A549 treated with RU486 at 1 μM for 4 hours (cell line): ENCODE measurements at places on chromosomes 16 and 17. TPM values are rescaled to one million over a fixed set of nuclear protein-coding genes. Genes with fewer than 3 reads are reported as not detected.

Gene GSG1L2
- not detected in 5 replicates for total RNA-seq

Gene CCDC154
- 0.13 to 0.49 TPM (median 0.41 TPM) in 5 replicates for total RNA-seq

Gene VAT1
- 208 to 241 TPM (median 225 TPM) in 5 replicates for total RNA-seq

Gene OR3A2
- total RNA-seq = not detected in 5 replicates

Gene GPRC5C
- 55.3 to 80.4 TPM (median 72.7 TPM) in 5 replicates for total RNA-seq

Gene CACNG4
- total RNA-seq = 9.1 to 13.0 TPM (median 10.5 TPM) in 5 replicates

Gene TLCD3B
- 0.21 to 0.48 TPM (median 0.47 TPM) in 4 of 5 replicates, not detected in the other for total RNA-seq

Gene PDIA2
- total RNA-seq = 0.13 to 0.64 TPM (median 0.31 TPM) in 4 of 5 replicates, not detected in the other

Gene RNF166
- 11.2 to 21.8 TPM (median 17.7 TPM) in 5 replicates for total RNA-seq

Gene HCFC1R1
- total RNA-seq = 216 to 280 TPM (median 222 TPM) in 5 replicates

Gene TPSAB1
- total RNA-seq = 0.21 TPM in 1 of 5 replicates, not detected in the others

Gene TP53TG3
- total RNA-seq = 0.42 to 0.82 TPM (median 0.45 TPM) in 3 of 5 replicates, not detected in the others

Gene LMF1
- 8.0 to 11.2 TPM (median 8.8 TPM) in 5 replicates for total RNA-seq

Gene SEC14L1
- total RNA-seq = 34.2 to 51.1 TPM (median 42.9 TPM) in 5 replicates

Gene C16orf89
- total RNA-seq = not detected in 5 replicates

Gene RGS11
- 2.7 to 5.9 TPM (median 4.2 TPM) in 5 replicates for total RNA-seq

Gene CCL3
- not detected in 5 replicates for total RNA-seq

Gene NPIPA5
- 0.51 to 6.0 TPM (median 1.3 TPM) in 4 of 5 replicates, not detected in the other for total RNA-seq

Gene CDRT15L2
- total RNA-seq = not detected in 5 replicates

Gene NUDT7
- total RNA-seq = 3.7 to 7.8 TPM (median 6.0 TPM) in 5 replicates

Gene SMIM36
- not detected in 5 replicates for total RNA-seq

Gene TAT
- 0.03 to 0.06 TPM in 2 of 5 replicates, not detected in the others for total RNA-seq

Gene ENPP7
- total RNA-seq = not detected in 5 replicates

Gene SLC35G6
- not detected in 5 replicates for total RNA-seq

Gene NAGS
- total RNA-seq = 0.72 to 1.3 TPM (median 1.1 TPM) in 5 replicates

Gene PYDC1
- not detected in 5 replicates for total RNA-seq

Gene ATP2A1
- 1.6 to 4.1 TPM (median 2.7 TPM) in 5 replicates for total RNA-seq

Gene APRT
- 284 to 410 TPM (median 397 TPM) in 5 replicates for total RNA-seq

Gene EZH1
- 7.2 to 13.2 TPM (median 10.2 TPM) in 5 replicates for total RNA-seq

Gene OTOP2
- total RNA-seq = 0.07 to 0.11 TPM in 2 of 5 replicates, not detected in the others

Gene MYH13
- total RNA-seq = not detected in 5 replicates

Gene RABEP2
- 9.1 to 11.4 TPM (median 9.4 TPM) in 5 replicates for total RNA-seq

Gene CCL7
- total RNA-seq = 0.24 to 0.69 TPM (median 0.26 TPM) in 5 replicates

Gene TMC7
- 7.6 to 12.2 TPM (median 10.8 TPM) in 5 replicates for total RNA-seq

Gene SLC47A1
- total RNA-seq = 22.6 to 26.0 TPM (median 22.8 TPM) in 5 replicates

Gene ACSM2A
- not detected in 5 replicates for total RNA-seq

Gene IST1
- total RNA-seq = 163 to 213 TPM (median 171 TPM) in 5 replicates

Gene ZP2
- not detected in 5 replicates for total RNA-seq

Gene MT4
- not detected in 5 replicates for total RNA-seq

Gene KRT34
- 0.25 to 0.43 TPM (median 0.30 TPM) in 5 replicates for total RNA-seq

Gene HIGD1B
- not detected in 5 replicates for total RNA-seq

Gene ABHD15
- 21.0 to 28.3 TPM (median 24.8 TPM) in 5 replicates for total RNA-seq

Gene ITGB3
- 3.5 to 5.8 TPM (median 5.1 TPM) in 5 replicates for total RNA-seq

Gene ALG1
- total RNA-seq = 31.9 to 41.2 TPM (median 38.8 TPM) in 5 replicates

Gene TP53TG3D
- total RNA-seq = 0.68 to 1.7 TPM (median 1.00 TPM) in 5 replicates

Gene ASPA
- total RNA-seq = not detected in 5 replicates

Gene SULT1A4
- 31.4 to 38.8 TPM (median 31.5 TPM) in 5 replicates for total RNA-seq

Gene KRTAP4-6
- not detected in 5 replicates for total RNA-seq

Gene CDYL2
- 0.19 to 1.1 TPM (median 0.56 TPM) in 5 replicates for total RNA-seq

Gene FGF11
- 0.74 to 1.4 TPM (median 1.2 TPM) in 5 replicates for total RNA-seq

Gene MYL11
- 0.69 to 1.1 TPM in 2 of 5 replicates, not detected in the others for total RNA-seq

Gene PERCC1
- total RNA-seq = not detected in 5 replicates

Gene TSPOAP1
- not detected in 5 replicates for total RNA-seq

Gene ITGAX
- total RNA-seq = 1.1 to 1.6 TPM (median 1.2 TPM) in 5 replicates

Gene CD68
- total RNA-seq = 31.7 to 44.5 TPM (median 39.7 TPM) in 5 replicates

Gene KCNJ18
- total RNA-seq = 0.05 TPM in 1 of 5 replicates, not detected in the others

Gene TPSD1
- not detected in 5 replicates for total RNA-seq

Gene SLC39A11
- total RNA-seq = 13.8 to 16.0 TPM (median 14.9 TPM) in 5 replicates

Gene PLA2G10
- total RNA-seq = 0.21 to 0.31 TPM in 2 of 5 replicates, not detected in the others
